MCF 10A (cell line): ENCODE measurements at places on chromosomes 11 and 22. TPM values are rescaled to one million over a fixed set of nuclear protein-coding genes. Genes with fewer than 3 reads are reported as not detected.

Gene CHRNA10
- 2.3 and 2.5 TPM in 2 replicates for total RNA-seq

Gene DLAT
- total RNA-seq: 43.3 and 46.7 TPM in 2 replicates

Gene TRIM29
- total RNA-seq: 60.9 and 93.4 TPM in 2 replicates

Gene DNAJB7
- not detected in 2 replicates for total RNA-seq

Gene DBX1
- total RNA-seq: not detected in 2 replicates

Gene OR51B6
- not detected in 2 replicates for total RNA-seq

Gene ANGPTL5
- not detected in 2 replicates for total RNA-seq

Gene OR5M10
- total RNA-seq: not detected in 2 replicates

Gene PIWIL4
- total RNA-seq: not detected in 2 replicates

Gene MCAM
- total RNA-seq: 3.5 TPM in 2 replicates

Gene OR8B3
- total RNA-seq: not detected in 2 replicates

Gene CLCF1
- 5.8 and 7.0 TPM in 2 replicates for total RNA-seq

Gene ZNF408
- 14.5 and 15.3 TPM in 2 replicates for total RNA-seq

Gene MMP12
- not detected in 2 replicates for total RNA-seq

Gene PICK1
- total RNA-seq: 40.2 and 40.6 TPM in 2 replicates

Gene XKR3
- 0.17 TPM in 1 of 2 replicates, not detected in the other for total RNA-seq

Gene TMEM132A
- total RNA-seq: 20.5 and 22.5 TPM in 2 replicates

Gene LMO2
- total RNA-seq: 0.66 and 0.89 TPM in 2 replicates

Gene DUSP8
- 10.4 and 17.6 TPM in 2 replicates for total RNA-seq

Gene MOGAT2
- total RNA-seq: not detected in 2 replicates

Gene TSSK2
- total RNA-seq: not detected in 2 replicates

Gene CDC45
- total RNA-seq: 7.5 and 18.6 TPM in 2 replicates

Gene OR4D5
- total RNA-seq: not detected in 2 replicates

Gene CRYBA4
- not detected in 2 replicates for total RNA-seq

Gene ADAMTS15
- total RNA-seq: 0.54 and 0.70 TPM in 2 replicates

Gene CSNK2A3
- total RNA-seq: 2.2 and 2.6 TPM in 2 replicates

Gene SHANK2
- total RNA-seq: 0.52 and 0.86 TPM in 2 replicates

Gene ACR
- not detected in 2 replicates for total RNA-seq

Gene SLN
- not detected in 2 replicates for total RNA-seq

Gene MAPK11
- 10.4 and 11.9 TPM in 2 replicates for total RNA-seq

Gene RAC2
- 42.4 and 52.6 TPM in 2 replicates for total RNA-seq

Gene IRAG1
- 0.07 TPM in 1 of 2 replicates, not detected in the other for total RNA-seq

Gene ROBO3
- 104 and 117 TPM in 2 replicates for total RNA-seq

Gene MUC5AC
- total RNA-seq: not detected in 2 replicates

Gene ABCG4
- not detected in 2 replicates for total RNA-seq

Gene CDK2AP2
- 93.7 and 136 TPM in 2 replicates for total RNA-seq

Gene MLC1
- not detected in 2 replicates for total RNA-seq

Gene CEND1
- total RNA-seq: not detected in 2 replicates

Gene CHEK2
- 17.6 and 18.8 TPM in 2 replicates for total RNA-seq

Gene FIBIN
- 5.0 and 12.5 TPM in 2 replicates for total RNA-seq

Gene SLC22A6
- total RNA-seq: not detected in 2 replicates
